ENCODE measurements at places on chromosomes 5 and 9. TPM values are rescaled to one million over a fixed set of nuclear protein-coding genes. Genes with fewer than 3 reads are reported as not detected.

DNA sequence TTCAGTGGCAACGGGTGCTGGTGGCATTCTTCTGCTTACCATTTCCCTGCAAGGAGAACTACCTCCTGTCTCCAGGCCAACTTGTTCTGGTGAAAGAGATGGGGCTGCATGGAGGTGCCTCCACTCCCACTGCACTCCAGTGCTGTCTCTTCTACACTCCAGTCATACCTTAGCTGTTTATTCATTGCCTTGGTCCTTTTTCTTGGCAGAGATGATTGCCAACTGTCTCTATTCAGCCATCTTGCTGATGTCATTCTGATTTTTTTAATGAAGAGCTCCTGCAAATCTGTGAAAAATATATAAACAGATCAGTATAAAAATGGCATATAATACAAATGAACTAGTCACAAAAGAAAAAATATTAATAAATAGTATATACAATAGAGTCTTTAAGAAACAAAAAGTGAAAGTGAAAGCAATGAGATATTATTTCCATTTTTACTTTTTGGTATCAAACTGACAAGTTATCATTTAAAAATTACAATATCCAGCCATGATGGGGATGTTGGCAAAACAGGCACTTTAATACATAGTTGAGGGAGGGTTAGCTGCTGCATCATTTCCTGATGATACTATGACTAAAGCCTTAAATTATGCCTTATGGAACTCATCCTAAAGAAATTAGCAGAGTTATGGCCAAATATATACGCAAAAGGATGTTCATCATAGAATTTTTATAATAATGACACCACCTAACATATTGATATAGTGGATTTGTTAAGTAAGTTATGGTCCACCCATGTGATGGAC lies 109.4 kb downstream of the CARTPT start:
- no peaks in the 10 kb centered on the region for H3K27me3 ChIP-seq
- H3K4me1 ChIP-seq: peaks cover 4% of the 10 kb centered on the region
- no peak for DNase-seq
- no peaks in the 10 kb centered on the region for H3K36me3 ChIP-seq

GRCh38 chr9:89071591-89071990 lies 80.3 kb downstream of the S1PR3 start:
- no peaks in the 10 kb centered on the region for H3K27me3 ChIP-seq
- no peak overlapping the region for H3K27ac ChIP-seq
- H3K4me1 ChIP-seq: no peaks in the 10 kb centered on the region
- no peak for DNase-seq
- H3K36me3 ChIP-seq: no peaks in the 10 kb centered on the region

DNA sequence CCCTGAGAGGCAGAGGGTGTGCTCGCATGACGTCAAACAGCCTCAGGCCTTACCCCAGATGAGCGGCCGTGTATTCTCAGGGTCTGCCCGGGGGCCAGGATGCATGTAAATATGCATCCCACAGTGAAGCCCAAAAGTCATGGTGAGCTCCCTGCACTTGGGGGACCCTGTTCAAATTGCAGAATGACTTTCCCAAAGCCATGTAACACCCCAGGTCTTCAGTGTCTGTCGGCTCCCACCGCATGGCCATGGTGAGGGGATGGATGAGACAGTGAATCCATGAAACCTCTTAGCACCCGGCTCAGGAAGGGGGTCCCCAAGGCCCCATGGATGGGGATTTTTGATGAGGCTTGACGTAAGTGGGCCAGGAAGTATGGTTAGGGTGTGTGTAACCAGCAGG lies 9.3 kb upstream of the COL5A1 start:
- DNase-seq: peak; percentile 2
- no peak overlapping the region for H3K4me3 ChIP-seq
- no peaks in the 10 kb centered on the region for H3K36me3 ChIP-seq
- no peaks in the 10 kb centered on the region for H3K27me3 ChIP-seq
- peaks cover 5% of the 10 kb centered on the region for H3K4me1 ChIP-seq

- no peaks in the 10 kb centered on the region for H3K27me3 ChIP-seq
- H3K27ac ChIP-seq: no peak overlapping the region
- no peaks in the 10 kb centered on the region for H3K36me3 ChIP-seq
- H3K4me3 ChIP-seq: no peak overlapping the region
- no peaks in the 10 kb centered on the region for H3K4me1 ChIP-seq
- no peak for DNase-seq
Measured at GRCh38 chr9:99015890-99016289, 72.2 kb downstream of the COL15A1 start.

GRCh38 chr5:57316798-57317327 lies 143.0 kb downstream of the GPBP1 start:
- no peaks in the 10 kb centered on the region for H3K4me1 ChIP-seq
- H3K27me3 ChIP-seq: no peaks in the 10 kb centered on the region
- H3K36me3 ChIP-seq: no peaks in the 10 kb centered on the region
- H3K4me3 ChIP-seq: no peak overlapping the region
- H3K27ac ChIP-seq: no peak overlapping the region

PCDHB15 gene
- 3.2 TPM for total RNA-seq

Measured in adrenal gland (tissue), 19 donors.